ENCODE measurements at places on chromosomes 16 and 17.

DNA sequence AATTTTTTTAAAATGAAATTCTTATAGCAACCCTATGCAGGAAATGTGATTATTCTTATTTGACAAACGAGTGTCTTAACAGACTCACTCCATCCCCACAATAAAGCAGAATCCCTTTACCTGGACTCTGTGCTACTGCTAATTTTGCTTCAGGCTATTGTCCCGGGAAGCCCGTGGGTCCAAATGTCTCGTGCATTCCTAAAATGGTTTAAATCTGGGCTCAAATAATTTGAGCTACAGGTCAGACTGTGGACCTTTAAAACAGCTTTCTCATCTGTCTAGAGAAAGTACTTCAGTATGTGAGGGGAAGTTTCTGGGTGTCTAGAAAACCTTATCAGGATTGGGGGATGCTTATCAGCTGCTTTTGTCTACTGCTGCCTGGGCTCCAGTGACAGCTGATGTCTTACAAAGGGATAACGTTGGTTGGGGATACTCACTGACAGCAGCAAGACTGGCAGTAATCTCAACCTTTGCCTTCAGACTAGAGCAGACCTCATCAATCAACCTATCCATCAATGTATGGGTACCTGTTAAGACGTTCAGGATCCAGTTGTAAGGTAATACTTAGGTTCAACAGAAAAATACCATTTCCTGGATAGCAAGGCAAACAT lies 197.9 kb upstream of the CDH11 start:
- no peak for ATAC-seq

DNA sequence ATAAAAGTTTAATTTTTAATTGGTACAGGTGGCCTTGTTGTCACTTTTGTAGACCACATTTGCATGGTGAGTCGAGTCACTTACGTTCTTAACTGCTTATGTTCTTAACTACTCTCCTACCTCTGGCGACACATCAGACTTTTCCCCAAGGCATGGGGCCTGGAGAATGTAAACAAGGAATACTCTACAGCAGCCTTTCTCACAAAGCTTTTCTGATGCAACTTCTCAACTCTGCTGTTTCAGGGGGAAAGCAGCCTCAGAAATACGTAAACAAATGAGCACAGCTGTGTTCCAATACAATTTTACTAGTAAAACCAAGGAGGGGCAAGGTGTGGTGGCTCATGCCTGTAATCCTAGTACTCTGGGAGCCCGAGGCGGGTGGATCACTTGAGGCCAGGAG lies 6.9 kb downstream of the KARS1 start:
- ATAC-seq = no peak

- no peak for ATAC-seq
Measured at GRCh38 chr16:15576960-15577958, 65.7 kb downstream of the MARF1 start.

DNA sequence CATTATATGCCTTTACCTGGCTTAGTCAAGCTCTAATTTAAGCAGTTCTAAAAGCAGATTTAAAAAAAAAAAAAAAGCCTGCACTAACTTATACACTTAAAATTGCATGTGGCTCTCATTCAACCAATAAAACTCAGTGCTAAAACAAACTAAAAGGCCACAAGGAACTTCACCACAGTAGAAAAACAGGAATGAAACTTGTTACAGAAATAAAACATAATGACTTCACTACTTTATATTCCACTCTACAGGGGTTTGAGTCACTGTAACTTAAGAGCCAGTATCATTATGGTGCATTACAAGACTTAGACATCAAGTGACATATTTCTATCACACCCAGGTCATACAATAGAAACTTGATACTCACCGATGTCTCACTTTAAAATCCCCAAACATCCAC lies 11.1 kb downstream of the CA10 start:
- ATAC-seq = no peak

DNA sequence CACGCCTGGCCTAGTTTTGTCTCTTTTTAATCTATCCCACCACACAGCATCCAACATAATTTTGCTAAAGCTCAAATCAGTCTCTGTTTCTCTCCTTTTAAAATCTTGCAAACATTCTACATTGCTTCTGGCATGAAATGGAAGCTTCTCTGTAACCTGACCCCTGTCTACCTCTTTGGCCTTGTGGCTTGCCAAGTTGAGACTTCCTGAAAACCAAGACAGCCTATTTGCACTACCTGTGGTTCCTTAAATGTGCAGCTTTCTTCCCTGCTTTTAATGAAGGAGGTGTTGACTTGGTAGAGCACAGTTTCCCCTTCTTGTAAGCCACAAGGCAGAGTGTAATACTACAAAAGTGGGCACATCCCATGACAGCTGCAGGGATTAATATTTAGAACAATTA lies 6.0 kb upstream of the CCL3 start:
- ATAC-seq = no peak

GRCh38 chr16:12315330-12316136 lies 339.0 kb downstream of the SNX29 start:
- ATAC-seq = no peak

GRCh38 chr16:66539623-66540469 lies 10.1 kb downstream of the TK2 start:
- ATAC-seq = no peak

DNA sequence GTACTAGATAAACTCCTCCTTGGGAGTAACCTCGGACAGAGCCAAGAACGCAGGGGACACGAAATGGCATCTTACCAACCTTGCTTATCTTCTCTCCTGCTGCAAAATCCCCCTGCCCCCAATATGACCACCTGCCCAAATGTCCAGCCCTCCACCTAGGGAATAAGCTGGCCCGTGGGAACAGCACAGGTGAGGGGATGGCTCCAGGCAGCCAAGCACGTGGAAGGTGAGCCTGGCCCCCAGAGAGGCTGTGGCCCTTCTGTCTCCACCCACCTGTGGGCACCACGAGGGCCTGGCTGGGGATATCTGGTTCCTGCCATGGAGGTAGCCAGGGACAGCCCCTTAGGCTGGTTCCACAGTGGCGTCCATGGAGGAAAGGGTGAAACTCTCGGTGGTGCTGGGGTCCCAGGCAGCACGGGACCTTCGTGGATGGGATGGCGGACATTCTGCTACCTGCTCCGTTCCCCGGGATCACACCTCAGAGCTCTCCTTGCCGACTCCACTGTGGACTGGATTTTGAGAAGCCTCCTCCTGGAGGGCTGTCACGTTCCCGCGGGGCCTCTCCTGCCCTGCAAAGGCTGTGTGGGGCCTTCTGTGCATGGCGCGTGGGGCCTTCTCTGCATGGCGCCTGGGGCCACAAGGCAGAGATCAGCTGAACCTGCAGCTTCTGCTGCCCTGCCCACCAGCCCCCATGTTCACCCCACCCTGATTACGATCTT lies 388.5 kb upstream of the TNRC6C start:
- no peak for ATAC-seq

DNA sequence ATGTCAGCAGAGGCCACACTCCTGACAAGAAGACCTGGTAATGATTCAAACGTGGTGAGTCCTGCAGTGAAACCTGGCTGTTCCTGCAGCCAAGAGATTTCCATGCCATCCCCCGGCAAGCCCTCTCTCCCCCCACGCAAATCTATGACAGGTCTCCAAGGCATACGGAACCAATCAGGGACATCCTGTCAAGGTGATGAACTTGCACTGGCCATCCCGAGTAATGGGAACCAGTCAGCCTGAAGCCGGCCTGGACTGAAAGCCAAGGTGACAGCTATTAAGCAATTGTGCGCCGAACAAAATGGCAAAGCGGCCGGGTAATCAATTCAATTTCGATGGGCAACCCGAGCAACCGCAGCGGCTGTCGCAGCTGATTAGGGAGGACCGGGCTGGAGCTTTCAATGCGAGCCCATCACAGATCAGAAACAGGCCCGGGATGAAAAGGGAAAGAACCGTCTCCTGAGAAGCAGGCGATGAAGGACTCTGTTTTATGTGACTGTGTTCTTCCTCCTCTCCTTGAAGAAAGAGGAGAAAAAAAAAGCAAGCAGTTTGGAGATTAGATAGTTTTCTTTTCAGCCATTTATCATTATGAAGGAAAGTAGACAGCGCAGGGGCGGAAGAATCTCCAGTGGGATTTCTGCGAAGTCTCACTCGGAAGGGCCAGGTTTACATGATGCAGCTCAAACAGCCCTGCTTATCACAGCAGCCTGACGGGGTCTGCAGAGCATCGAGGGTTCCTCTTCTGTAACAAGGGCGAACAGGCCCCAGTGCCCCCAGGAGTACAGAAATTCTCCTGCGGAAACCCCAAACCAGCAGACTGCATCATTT lies 35.2 kb downstream of the TBX4 start:
- no peak for ATAC-seq

DNA sequence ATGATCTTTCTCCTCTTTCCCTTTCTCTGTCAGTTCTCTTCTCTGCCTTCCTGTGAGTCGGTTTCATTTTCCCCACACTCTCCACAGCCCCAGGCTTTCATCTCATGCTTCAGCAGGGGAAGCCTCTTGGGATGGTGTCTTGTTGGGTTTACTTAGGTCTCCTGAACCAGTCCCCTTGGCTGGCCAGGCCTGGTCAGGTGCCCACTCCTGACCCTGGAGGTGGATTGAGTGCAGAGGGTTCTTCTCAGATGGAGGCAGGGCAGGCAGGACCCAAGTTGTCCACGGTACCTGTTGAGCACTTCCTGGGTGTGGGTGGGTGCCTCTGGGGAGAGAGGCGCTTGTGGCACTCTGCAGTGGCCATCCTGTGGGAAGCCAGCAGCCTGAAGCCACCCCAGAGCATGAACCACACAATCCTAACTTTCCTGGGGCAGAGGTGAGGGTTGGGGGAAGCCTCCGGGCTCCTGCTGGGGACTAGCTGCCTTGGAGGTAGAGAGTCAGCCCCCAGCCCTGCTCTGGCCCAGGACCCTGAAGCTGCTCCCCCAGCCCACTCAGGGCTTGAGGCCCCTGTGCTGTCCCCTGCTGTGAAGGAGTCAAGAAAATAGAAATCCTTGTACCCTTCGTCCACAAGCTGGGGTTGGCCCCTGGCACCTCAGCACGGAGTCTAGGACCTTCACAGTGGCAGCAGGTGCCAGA lies 2.0 kb upstream of the RAP1GAP2 start:
- ATAC-seq = no peak

DNA sequence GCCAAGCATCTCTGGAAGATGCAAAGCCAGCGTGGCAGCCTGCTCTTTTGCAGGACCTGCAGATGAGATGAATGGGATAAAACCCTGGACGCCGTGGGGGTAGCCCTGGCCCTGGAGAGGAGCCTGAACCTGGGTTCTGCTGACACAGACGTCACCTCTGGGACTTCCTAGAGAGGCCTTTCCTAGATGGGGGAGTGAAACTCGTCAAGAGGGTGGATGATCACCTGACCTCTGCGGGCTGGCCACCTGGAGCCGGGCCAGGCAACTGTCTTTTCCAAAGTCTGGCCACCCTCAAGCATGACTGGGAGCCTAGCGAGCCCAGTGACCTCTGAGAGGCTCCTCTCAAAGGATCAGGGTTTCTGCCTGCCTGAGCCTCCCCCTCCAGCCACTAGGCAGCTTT lies 529.0 kb downstream of the KCNJ18 start:
- no peak for ATAC-seq

DNA sequence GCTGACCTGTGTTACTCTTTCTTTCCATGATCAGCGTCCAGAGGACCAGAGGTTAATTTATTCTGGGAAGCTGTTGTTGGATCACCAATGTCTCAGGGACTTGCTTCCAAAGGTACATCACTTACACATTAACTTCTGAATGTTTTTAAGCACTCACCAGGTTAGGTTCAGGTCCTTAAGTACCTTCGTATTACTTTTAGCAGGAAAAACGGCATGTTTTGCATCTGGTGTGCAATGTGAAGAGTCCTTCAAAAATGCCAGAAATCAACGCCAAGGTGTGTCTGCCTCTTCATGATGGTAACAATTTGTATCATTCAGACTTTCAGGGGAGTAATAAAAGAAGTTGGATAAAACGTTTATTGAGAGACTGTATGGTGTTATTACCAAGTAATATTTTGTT lies 3.3 kb downstream of the HERPUD1 start:
- no peak for ATAC-seq

GRCh38 chr16:78694414-78694813 lies 595.0 kb downstream of the WWOX start:
- no peak for ATAC-seq

DNA sequence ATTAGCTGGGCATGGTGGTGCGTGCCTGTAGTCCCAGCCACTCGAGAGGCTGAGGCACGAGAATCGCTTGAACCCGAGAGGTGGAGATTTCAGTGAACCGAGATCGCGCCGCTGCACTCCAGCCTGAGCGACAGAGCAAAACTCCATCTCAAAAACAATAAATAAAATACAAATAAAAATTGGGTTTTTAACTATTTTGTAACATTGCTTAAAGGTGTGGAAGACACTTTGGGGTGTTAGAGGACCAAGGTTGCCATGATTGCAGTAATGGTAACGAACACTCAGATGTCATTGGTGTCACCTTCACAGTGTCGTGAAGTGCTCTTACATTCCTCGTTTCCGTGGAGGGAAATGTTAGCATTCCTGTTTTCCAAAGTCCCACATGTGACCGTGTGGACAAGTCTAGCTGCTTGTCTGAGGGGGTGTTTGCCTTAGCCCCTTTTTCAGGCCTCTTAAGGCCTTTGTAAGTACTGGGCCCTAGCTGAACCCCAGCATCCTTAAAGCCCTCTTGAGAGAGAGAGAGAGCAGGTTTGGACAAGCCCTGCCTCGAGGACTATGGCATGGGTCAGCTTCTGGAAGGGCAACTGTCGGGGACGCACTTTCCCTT lies 8.6 kb downstream of the C16orf96 start:
- ATAC-seq = no peak

- ATAC-seq = no peak
Measured at GRCh38 chr16:56262148-56262547, 70.9 kb downstream of the GNAO1 start.

GRCh38 chr16:13672196-13672595 lies 247.8 kb upstream of the ERCC4 start:
- no peak for ATAC-seq

- no peak for ATAC-seq
Measured at GRCh38 chr16:15963307-15963910, 14.0 kb downstream of the ABCC1 start.

DNA sequence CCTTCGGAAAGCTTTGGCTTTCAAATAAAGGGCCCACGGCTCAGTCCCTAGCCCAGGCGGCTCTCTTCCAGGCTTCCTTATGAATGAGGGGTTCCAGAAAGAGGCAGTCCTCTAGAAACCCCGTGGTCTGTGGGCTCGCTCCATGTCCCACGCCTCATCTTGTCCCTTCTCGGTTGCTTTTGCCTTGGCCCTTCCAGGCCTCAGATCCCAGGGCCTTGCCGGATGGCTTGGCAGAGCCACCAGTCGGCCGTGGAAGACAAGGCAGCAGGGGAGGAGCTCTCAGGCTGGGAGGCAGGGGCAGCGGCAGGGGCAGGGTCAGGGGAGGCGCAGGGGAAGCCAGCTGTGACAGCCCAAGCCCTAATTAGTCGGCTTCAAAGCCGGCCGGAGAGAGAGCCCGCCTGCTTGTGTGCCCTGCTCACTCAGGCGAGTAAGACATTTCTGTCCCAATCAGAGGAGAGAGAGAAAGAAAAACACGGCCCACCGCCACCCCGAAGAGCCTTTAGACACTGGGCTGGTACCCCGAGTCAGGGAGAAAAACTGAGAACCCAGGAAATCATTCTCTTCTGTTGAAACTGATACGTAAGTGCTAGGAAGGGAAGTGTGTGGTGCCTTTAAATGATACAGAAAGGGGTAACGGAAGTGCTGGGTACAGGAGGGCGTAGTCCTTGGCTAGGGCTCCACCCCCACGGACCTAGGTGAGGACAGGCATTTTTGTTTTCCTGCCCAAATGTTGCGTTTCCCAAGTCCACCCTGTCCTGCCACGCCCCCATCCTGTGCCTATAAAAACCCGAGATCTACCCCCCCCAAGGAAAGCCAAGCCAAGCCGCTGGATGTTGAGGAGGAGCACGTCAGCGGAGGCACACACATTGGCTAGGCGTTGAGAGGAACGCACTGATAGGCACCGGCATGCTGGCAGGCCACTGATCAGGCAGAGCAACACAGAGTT lies 27.8 kb upstream of the MEIOC start:
- no peak for ATAC-seq

Data from SK-N-SH treated with all-trans-retinoic acid at 6 μM for 48 hours (cell line).